Large intestine (tissue), 12 donors: ENCODE measurements at places on chromosomes 1 and 21.
A peak's percentile ranks its signal among the peaks of the same experiment; 100 is the strongest.

- no peak for DNase-seq
Observed at GRCh38 chr1:216686860-216687766, 36.1 kb downstream of the ESRRG start.

- no peak for DNase-seq
Observed at GRCh38 chr1:162946701-162947100, 85.7 kb upstream of the CCDC190 start.

DNA sequence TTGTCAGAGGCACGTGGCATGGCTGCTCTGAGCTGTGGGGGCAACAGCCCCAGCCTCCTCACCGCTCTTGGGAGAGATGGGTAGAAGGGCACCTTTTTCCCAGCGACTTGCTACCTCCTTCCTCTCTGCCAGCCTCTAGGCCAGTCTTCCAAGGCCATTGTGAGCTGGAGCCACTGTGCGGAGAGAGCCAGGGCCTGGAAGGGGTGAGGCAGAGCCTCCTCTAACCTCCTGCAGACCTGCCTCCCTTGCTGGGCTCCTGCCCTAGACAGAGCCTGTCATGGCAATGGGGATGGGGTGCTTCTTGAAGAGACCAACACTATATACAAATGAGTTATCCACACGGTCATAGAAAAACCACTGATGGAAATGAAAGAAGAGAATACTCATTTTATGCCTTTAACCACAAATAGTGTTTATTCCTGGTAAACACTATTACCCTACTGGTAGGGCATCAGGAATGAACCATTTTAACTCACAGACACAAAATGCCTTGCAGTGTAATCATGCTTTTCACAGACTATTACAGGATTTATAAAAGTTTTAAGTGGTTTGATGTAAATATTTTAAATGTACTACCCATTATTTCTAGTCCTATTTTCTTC, 5.0 kb upstream of the IGFN1 start:
- no peak for DNase-seq

GRCh38 chr1:29706936-29707335, 470.6 kb downstream of the PTPRU start:
- peak; percentile 17 for DNase-seq

DNA sequence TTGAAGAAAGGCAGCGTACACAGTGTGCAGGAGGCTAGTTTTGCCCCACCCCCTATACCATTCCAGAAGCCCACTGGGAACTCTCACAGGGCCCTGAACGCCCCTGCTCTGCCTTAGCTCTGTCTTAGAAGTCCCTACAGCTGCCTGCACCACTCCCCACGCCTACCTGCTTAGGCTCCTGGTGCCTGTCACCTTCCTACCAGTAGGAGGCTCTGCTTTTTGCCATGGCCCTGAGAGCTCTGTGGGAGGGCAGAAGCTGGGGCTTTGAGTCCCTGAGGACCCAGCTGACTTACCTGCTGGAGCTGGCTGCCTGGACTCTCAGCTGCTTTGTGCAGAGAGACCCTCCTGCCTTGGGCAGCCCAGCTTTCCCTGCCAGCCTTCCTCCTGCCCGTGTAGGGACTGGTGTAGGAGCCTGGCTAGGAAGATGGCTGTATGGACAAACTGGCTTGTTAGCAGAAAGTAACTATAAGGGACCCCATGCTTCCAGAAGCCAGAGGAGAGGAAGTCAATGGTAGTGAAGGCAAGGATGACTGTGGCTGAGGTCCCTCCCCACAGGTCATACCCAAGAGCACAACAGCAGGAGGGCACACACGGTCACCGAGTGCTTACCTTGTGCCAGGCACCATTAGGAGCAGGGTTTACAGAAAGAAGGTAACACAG, 9.8 kb upstream of the CELSR2 start:
- DNase-seq: no peak

DNA sequence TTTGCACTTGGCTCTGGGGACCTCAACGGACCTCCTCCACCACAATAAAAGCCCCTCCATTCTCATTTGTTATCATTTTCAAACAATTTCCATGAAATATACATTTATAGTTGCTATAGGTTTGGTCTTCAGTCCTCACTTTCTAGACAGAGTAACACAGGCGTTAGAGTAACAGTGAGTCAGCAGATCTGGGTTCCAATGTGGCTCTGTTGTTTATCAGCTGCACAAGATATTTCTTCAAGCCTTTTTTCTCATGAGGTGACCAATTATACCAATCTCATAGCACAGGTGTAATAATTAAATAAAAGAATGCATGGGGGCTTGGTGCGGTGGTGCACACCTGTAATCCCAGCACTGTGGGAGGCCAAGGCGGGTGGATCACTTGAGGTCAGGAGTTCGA, 32.8 kb upstream of the PSMB2 start:
- DNase-seq: no peak

GRCh38 chr1:230270559-230271281, 155.4 kb downstream of the PGBD5 start:
- peak; percentile 63 for DNase-seq

- DNase-seq: no peak
Observed at GRCh38 chr1:87426463-87427249, 98.0 kb downstream of the LMO4 start.

GRCh38 chr1:40842691-40843090, 19.5 kb downstream of the CITED4 start:
- DNase-seq: no peak

GRCh38 chr1:188006354-188006753, 1177.6 kb downstream of the PLA2G4A start:
- no peak for DNase-seq
